CD4-positive, alpha-beta memory T cell (primary cell): ENCODE measurements at places on chromosomes 3 and 15.

DNA sequence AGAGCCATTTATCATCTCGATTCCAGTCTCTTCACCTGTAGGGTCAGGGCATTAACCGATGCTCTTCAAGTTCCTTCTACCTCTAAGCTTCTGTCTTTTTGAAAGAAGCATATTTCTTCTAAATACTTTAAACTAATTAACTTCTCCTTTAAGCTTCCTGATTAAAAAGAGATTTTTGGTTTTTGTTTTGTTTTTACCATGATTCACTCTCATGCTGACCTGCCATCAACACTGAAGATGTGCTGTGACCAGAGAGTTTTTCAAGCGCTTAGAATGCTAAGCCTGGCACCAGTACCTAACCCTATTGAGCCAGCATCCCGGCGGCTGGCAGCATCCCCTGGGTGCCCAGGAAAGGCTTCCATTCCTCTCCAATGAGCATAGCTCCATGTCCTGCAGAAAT is 89.3 kb downstream of the FOXP1 start:
- DNase-seq = no peak

DNA sequence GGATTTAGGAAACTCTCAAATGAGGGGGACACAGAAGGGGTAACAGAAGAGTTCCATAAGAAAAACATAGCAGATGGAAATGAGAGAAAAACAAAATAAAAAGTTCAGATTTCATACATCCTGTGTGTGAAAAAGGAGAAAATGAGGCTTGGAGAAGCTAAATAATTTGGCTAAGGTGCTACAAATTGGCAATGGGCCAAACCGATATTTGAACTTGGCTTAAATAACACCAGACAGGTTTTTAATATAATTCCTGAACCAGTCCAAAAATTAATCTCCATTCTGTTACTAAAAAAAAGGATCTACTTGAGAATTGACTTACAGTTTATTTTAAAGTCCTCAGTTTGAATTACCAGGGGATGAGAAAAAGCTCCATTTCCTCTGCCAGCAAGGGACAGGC is 342.9 kb upstream of the DPH6 start:
- no peak for DNase-seq

GRCh38 chr3:133591271-133591742 is 17.8 kb downstream of the CDV3 start:
- DNase-seq = no peak

DNA sequence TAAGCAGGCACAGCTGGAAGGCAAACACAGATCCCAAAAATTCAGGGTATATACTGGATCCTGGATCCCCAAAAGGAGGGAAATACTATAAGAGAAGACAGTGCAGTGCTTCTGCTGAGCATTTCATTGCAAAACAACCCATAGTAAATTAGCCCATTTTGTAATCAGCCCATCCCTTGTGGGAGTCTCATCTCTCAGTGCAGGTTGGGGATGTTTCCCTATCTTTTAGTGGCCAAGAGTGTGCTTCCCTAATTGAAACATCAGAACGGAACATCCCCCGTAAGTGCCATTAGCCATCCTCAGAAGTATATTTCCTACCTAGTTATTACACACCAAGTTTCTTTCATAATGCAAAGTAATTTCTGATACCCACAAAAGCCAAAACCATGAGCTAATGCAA is 11.2 kb upstream of the MTMR14 start:
- no peak for DNase-seq

DNA sequence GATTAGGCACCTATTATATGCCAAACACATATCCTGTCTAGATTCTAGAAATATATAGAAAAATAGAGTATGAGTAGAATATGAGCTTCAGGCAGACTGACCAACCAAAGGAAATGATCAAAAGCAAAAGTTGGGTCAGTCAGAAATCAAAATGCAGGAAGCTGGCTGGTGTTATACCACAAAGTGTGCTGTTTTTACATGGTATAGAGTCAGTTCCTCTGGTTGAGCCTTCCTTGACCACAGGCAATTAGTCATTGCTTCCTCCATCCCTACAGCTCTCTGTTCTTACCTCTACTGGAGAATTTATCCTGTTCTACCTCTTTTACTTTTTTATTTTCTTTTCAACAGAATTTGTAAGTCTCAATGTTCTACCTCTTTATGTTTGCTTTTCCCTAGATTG is 149.8 kb downstream of the TMCO5A start:
- no peak for DNase-seq
